Dorsolateral prefrontal cortex (tissue), 122 donors: ENCODE measurements at places on chromosomes 13 and 19. TPM values are rescaled to one million over a fixed set of nuclear protein-coding genes. Genes with fewer than 3 reads are reported as not detected.

GRCh38 chr13:71727662-71728061 lies 139.3 kb downstream of the DACH1 start:
- DNase-seq = no peak

- no peak for DNase-seq
Measured at GRCh38 chr13:47408546-47409319, 511.9 kb upstream of the HTR2A start.

Gene ITGBL1
- 0.57 TPM for total RNA-seq

Gene GPALPP1
- 50.2 TPM for total RNA-seq

GRCh38 chr19:38207543-38207942 lies 16.5 kb downstream of the DPF1 start:
- DNase-seq = no peak

Gene KLK3
- total RNA-seq = not detected

Gene MYO1F
- total RNA-seq = 7.5 TPM

Gene ZNF471
- 36.7 TPM for total RNA-seq

DNA sequence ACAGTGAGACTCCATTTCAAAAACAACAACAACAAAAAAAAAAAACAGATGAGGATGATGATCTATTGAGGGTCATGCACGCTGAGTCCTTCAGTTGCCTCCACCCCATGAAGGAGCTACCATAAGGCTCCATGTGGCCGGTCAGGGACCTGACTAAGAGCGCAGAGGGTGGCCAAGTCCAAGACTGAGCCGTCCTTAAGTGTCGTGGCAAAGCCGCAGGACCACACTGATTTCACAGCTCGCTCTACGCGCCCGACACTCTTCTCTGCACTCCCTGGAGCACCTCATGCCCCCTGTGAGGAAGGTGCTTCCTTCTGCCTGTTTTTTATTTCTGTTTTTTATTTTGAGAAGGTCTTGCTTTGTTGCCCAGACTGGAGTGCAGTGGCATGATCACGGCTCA lies 12.3 kb downstream of the TTYH1 start:
- DNase-seq = no peak

Gene CABP5
- not detected for total RNA-seq

DNA sequence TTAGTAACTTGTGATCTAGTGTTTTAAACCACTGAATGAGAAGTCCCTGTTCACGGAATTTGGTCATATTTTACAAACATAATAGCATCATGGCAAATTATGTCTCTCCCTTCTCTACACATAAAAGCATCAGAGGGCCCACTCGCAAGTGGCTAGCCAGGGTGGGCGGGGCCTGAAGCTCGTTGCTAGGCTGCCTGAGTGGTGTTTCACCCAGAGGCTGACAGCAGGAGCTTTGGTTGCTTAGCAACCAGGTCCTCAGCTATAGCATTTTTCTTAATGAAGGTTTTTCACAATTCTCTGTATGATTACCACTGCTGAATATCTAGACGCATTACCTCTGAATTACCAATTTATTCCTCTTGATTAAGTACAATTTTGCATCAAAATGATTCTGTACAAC lies 126.5 kb downstream of the NALCN start:
- peak; percentile 35 for DNase-seq

Gene PLPP2
- total RNA-seq = 24.3 TPM

GRCh38 chr19:45297674-45298073 lies 25.0 kb downstream of the CKM start:
- no peak for DNase-seq
